Stimulated activated CD8-positive, alpha-beta memory T cell treated with anti-CD3 and anti-CD28 coated beads, Interleukin-4, amount 100 ng/mL, for 4 hours (primary cell): ENCODE measurements at places on chromosomes 2 and 18.

- DNase-seq: no peak
Observed at GRCh38 chr2:88053934-88054781, 1.4 kb downstream of the KRCC1 start.

DNA sequence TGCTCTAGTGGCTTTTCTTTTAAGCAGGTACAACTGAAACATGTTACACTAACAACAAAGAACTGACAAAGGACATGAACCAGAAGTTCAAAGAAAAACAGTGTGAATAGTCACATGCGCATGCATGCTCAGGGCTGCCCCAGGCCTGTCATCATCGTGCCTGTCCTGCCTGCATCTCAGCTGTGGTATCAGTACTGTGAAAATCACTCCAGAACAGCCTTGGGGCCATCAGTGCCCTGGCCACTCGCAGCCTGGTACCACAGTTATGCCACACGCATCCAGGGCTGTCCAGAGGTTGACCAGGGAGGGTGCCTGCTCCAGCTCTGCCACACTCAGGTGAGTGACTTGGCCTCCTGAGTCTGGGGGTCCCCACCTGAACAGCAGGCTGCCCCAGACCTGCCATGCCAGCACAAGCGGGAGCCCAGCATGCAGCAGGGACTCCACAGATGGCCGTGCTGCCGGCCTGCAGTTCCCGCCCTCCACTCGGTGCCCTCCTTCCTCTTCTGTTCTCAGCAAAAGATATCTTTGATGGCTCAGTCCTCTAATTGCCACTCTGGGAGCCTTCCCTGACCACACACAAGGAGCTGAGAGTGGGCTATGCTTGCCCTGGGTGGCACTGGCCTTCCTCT is 12.3 kb downstream of the LIMS2 start:
- no peak for DNase-seq

DNA sequence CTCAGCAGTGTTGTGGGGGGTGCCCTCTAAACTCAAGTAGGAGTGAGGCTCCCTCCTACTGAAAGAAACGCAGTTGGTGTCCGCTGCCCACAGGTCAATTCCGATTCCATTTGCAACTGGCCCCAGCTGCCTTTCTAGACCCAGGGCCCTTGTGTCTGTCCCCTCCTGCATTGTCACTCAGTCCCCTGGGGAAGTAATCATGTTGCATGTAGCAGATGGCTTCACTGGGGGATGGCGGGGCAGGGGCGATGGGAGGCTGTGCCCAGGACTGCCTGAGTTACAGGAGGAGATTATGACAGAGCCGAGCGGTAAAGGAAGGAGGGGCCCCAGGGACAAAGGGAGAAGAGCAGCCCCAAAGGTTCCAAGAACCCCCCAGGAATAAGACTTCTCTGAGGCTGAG is 62.5 kb upstream of the SH3RF3 start:
- DNase-seq: no peak

DNA sequence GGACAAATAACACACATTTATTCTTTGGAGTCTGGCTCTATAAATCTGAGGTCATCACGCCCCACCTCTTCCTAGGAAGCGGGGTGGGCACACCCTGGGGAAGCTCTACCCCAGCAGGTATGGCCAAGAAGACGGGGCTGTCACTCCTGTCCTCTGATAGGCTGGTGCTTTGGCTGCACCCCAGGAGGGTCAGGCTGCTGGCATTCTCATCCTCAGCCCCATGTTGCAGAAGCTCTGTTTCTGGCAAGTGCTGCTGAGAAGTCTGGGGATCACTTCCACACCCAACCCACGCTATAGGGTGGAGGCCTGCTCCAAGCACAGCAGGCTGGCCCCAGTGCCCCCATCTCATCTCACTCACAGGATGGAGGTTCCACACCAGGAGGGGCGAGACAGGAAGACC is 17.6 kb downstream of the ARHGEF4 start:
- no peak for DNase-seq

GRCh38 chr2:43327119-43327518 is 100.7 kb upstream of the ZFP36L2 start:
- no peak for DNase-seq

DNA sequence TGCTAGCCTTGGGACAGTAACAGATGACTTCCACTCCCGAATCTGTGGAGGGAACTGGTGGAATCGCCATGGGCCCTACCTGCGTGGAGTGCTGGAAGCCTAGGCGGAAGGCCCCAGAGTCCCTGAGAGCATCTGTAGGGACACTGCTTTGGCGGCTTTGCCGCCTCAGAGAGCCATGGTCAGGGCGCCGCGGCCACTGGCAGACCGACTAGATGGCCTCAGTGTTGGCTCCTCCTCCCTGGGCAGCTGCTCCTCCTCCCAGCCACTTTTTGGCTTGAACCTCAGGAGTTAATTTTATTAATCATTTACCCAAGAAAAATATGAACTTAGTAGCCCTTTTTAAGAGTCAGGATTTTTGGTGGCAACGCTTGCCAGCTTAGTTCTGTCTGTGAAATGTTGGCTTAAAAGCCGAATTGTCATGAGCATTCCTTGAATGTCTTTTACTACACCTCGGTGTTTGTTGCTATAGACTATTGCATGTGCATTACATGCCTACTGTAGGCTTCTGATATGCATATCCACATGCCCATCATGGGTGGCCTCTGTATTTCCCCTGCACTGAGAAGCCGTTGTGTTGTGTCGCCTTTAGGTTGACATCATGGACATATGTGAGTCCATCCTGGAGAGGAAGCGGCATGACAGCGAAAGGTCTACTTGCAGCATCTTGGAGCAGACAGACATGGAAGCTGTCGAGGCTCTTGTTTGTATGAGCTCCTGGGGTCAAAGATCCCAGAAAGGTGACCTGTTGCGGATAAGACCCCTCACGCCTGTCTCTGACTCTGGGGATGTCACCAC is 2.4 kb downstream of the KLF11 start:
- no peak for DNase-seq

- DNase-seq: peak; percentile 18
Observed at GRCh38 chr2:15636972-15637785, 45.5 kb downstream of the DDX1 start.

GRCh38 chr2:239098288-239098970 is 250.5 kb downstream of the TWIST2 start:
- DNase-seq: no peak

DNA sequence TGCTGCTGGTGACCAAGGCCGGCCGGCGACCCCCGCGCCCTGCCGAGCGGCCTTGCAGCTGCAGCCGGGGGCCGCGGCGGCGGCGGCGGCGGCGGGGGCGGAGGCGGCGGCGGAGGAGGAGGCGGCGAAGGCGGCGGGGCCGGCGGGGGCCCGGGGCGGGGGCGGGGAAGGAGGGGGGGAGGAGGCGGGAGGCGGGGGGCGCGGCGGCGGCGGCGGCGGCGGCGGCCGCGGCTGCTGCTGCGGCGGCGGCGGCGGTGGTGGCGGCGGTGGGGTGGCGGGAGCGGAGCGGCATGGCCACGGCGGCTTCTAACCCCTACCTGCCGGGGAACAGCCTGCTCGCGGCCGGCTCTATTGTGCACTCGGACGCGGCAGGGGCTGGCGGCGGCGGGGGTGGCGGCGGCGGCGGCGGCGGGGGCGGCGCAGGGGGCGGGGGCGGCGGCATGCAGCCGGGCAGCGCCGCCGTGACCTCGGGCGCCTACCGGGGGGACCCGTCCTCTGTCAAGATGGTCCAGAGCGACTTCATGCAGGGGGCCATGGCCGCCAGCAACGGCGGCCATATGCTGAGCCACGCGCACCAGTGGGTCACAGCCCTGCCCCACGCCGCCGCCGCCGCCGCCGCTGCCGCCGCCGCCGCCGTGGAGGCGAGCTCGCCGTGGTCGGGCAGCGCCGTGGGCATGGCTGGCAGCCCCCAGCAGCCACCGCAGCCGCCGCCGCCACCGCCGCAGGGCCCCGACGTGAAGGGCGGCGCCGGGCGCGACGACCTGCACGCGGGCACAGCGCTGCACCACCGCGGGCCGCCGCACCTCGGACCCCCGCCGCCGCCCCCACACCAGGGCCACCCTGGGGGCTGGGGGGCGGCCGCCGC is 1.5 kb downstream of the POU3F3 start:
- DNase-seq: no peak

GRCh38 chr2:240183006-240183874 is 42.8 kb upstream of the OTOS start:
- no peak for DNase-seq

DNA sequence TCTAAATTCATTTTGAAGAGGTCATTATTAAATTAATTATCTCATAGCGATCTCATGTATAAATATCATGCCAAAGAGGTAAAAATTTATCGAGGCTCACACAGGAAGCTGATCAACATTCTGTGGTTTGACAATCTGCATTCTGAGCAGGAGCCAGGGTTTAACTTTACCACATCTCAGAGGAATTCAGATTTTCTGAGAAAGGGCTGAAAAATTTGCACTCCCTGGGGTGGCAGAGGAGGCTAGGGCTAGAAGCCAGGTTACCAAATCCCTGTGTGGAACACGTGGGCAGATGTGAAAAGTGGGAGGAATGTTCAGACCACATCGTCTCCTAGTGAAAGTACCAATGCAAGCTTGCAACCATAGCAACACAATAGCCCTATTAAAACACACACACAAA is 63.5 kb upstream of the CTLA4 start:
- no peak for DNase-seq

DNA sequence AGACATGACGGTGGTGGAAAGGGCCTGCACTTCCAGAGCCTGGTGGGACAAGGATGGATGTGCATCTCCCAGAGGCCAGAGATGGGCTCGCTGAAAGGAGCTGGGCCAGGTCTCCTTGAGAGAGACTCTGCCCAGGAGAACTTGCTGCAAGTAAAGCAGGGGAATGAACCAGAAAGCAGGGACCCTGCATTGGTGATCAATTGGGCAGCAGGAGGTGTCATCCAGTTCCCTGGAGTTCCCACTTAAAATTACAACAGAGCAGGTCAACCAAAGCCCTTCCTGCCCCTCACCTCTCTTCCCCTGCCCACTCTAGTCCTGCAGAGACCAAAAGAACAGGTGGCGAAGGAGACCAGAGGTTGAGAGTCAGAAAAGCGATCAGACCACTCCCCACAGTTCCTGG is 69.7 kb upstream of the CAB39 start:
- DNase-seq: no peak

DNA sequence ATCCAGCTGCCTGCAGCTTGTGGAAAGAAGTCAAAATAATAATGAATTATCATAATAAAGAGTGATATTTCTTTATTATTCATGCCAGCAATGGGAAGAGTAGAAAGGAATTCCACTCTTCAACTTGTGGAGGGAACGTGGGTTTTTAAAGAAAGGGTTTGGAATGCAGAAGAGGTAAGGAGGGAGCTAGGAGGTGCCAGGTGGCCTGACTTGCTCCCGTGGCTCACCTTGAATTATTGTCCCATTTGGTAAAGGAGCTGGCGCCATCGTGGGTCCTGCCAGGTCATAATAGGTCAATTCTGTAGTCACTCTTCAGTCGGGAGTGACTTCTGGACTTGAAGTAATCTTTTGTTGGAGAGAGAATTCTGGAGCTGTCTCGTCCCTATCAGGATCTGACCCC is 95.2 kb upstream of the BARD1 start:
- no peak for DNase-seq

DNA sequence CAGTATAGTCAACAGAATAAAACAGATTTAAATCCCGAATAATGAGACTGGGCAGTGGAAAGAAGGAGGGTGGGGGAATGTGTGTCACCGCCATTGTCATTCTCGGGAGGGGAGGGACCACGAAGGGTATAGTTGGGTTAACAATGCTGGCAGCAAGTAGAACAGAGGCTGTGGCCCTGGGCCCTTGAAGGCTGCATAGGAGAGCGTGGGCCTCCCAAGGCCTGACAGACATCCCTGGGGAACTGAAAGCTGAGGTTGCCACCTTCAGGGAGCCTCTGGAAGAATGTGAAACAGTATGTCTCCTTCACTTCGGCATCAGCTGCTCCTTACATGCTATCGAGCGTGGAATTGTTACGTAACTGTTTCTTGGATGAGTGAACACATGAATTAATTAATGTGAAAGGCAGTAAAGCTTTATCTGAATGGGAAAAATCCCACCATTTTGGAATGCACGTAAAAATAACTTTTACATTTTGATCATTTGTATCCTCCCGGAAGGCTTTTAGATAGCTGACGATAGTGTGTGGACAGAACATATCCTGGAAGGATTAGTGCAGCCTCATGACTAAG is 92.8 kb upstream of the TTC39C start:
- DNase-seq: no peak

DNA sequence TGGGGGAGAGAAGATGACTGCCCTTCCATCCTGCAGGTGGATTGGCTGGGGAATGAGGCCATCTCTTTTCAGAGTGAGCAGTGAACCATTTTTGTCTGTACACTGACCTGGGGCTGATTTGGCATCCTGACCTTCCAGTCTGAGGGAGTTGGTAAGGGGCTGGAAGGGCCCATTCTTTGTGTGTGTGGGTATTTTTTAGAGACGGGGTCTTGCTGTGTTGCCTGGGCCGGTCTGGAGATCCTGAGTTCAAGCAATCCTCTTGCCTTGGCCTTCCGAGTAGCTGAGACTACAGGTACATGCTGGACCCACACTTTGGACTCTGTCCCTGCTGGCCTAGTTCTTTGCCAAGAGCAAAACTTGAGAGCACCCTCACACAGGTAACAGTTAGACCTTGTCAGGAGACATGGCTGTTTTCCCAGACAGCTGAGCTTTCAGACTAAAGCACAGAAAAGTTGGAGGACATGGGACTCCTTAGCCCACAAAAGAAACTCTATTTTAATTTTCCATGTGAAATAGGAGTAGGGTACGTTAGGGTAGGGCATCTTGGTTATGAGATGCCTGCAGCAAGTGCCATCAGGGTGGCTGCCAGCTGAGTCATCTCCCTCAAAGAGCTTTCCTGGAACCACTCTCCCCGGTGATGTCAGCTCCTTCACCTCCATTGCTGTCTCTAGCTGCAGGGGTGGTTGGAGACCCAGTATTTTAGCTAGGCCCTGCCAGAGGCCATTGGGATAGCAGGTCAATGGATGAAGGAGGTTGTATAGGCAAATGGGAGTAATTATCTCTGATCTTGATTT is 60.7 kb downstream of the DGKD start:
- no peak for DNase-seq

GRCh38 chr2:239802185-239802649 is 222.9 kb downstream of the NDUFA10 start:
- DNase-seq: no peak

- DNase-seq: no peak
Observed at GRCh38 chr18:51382081-51382480, 184.6 kb upstream of the MEX3C start.

DNA sequence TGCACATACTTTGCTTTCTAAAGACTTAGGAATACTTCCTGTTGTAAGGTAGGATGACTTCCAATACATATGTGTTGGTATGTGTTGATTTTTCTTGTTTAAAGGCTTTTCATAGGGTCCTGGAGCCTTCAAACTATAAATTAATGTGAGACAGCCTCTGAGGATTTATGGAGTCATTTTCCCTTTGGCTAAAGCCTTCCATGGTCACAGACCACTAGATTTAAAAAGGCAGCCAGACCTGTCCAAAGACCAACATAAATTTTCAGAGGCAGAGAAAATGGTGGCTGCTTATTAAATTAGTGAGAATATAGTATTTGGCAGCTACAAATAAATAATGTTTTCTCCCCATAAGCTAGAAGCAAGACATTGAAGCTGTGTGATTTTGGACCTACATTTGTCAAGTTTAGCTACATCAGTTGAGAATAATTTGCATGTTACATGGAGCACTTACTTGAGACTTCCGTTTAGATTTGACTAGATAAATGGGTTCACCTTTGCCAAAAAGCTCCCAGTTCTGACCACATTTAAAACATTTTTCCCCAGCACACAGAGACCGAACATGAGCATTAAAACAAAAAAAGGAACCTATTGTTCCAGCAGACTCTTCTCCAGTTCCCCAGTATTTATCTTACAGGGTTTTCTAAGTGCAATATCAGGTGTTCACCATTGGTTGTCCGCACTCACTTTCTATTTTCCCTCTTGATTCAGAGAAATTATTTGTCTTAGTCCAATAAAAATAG is 402.9 kb downstream of the PARD3B start:
- no peak for DNase-seq

GRCh38 chr2:54946220-54946805 is 103.9 kb downstream of the RTN4 start:
- DNase-seq: no peak
